Stimulated activated CD8-positive, alpha-beta memory T cell treated with anti-CD3 and anti-CD28 coated beads, Interleukin-4, amount 100 ng/mL, for 4 hours (primary cell): ENCODE measurements at places on chromosomes 3 and 15.
A peak's percentile ranks its signal among the peaks of the same experiment; 100 is the strongest.

GRCh38 chr15:25785641-25786025 is 77.5 kb downstream of the ATP10A start:
- no peak for DNase-seq

DNA sequence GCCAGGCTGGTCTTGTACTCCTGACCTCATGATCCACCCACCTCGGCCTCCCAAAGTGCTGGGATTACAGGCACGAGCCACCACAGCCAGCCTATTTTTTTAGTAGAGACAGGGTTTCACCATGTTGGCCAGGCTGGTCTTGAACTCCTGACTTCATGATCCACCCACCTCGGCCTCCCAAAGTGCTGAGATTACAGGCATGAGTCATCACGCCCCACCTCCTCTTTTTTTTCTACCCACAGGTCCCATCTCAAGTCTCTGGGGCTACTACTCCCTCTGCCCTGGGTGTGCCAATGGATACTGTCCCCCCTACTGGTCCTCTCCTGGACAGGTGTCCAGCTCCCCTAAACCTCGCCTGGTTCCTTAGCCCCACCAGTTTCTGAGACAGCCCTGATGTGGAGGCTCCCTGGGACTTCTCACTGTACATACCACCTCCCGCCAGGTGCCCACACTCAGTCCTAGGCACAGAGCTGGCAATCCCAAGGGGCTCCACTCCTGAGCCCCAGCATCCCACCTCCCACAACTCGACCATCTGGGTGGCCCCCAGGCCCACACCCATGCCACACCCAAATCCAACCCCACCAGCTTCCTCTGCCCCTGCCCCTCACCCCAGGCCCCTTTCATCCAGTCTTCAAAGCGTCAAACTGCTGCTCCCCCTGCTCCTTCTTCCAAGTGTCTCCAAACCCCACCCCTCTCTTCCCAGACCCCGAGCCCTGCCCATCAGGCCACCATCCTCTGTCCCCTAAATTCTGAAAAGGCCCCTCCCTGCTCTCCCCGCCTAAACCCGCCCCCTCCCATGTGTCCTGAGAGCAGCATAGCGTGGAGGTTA is 13.1 kb upstream of the CYP11A1 start:
- no peak for DNase-seq

DNA sequence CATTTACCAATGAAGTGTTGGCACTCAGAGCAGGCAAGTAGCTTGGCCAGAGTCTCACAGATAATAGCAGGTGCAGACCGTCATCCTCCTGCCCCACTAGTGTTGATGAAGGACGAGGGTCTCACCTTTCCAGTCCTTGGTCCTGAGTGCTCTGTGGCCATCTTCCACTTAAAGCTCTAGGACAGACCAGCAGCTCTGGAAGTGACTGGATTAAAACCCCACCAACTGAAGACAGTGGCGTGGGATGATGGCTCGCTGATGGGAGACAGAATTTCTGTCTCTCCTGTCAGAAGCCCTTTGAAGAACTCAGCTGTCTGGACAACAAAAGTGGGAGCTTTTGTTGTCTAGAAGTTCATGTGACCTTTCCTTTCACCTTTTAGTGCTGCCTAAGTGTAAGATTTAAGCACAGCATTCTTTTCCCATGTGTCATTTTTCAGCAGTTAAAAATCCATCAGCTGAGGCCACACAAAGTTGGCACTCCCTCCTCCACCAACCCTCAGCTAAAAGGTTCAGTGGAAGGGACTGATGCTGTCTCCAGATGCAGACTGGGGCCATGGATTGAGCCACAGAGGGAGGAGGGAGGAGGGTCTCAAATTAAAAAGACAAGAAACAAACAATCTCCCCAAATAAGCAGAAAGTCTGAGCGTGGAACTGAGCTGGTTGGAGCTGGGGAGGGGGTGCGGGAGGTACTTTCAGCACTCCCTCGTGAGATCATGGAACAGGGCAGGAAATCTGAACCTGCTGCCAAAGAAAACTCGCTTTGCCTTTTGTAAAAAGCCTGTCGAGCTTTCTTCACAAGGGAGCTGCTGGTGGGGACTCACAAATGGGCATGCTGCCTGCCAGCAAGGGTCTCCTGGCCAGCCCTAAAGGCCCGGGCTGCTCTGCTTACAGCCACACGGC is 148.5 kb upstream of the CTDSPL start:
- no peak for DNase-seq

GRCh38 chr15:38531509-38531908 is 33.1 kb downstream of the RASGRP1 start:
- DNase-seq: no peak

- no peak for DNase-seq
Observed at GRCh38 chr3:37291275-37291700, 116.9 kb upstream of the LRRFIP2 start.

GRCh38 chr3:195451373-195452015 is 8.7 kb upstream of the ACAP2 start:
- no peak for DNase-seq

- peak; percentile 58 for DNase-seq
Observed at GRCh38 chr3:188788621-188789081, 383.1 kb upstream of the TPRG1 start.

DNA sequence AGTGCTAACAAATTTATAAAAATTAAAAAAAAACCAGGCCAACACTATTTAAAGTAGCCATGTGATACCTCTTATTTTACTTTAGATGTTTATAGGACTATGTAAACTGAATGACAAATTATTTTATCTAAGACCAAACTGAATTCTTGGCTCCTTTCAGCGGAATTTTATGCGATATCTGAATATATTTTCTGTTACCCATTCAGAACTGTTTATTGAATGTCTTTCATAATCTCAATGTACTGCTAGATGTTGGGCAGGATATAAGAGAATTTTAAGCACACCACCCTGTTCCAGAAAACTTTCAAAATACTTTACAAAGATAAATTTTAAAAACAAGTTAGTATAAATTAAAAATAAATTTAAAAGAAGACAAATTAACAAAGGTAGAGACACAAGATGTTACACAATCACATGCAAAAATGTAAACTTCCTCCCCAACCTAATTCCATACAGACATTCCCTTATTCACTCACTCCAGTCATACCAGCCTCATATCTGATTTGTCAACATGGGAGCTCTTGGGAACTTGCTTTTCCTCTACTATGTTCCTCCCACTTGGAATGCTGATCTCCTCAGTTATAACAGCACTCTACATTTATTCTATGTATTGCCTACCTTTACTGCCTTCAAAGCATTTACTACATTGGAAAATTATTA is 154.6 kb upstream of the MBNL1 start:
- no peak for DNase-seq

GRCh38 chr15:47035475-47036406 is 681.6 kb upstream of the SEMA6D start:
- no peak for DNase-seq

DNA sequence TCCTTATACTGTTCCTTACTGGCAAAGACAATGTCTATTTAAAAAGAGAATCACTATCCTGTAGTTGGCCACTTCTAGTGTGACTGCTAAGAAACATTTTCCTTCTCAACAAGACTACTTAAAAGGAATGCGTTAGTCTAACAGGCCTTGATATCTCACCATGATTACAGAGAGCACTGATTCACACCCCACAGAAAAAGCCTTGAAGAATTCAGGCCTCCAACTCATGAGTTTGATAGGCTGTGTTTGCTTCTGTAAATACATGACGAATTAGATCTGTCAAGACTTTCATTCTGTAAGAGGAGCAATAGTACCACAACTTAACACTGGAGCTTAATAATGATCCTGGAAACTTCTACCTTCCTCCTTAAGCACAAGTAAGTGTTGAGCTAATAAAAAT is 432.8 kb upstream of the NR2F2 start:
- no peak for DNase-seq

DNA sequence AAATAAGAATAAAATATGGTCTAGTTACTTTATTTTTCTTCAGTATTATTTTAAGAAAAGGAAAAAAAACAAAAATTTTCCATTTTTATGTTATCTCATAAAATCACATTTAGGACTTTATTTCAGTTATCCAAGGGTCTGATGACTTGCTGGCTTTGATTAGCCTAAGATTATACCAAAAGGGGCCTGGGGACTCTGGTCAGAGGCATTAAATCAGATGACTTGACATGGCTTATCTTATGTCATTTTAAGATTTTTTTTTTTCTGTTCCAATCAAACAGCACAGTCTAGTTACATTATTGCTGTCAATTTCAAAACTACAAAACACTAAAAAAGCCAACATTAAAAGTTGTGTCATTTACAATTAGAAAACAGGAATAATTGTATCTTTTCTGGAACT is 725.4 kb upstream of the NR2F2 start:
- DNase-seq: no peak
